Left renal pelvis (tissue), 4 donors: ENCODE measurements at places on chromosomes 4 and X. TPM values are rescaled to one million over a fixed set of nuclear protein-coding genes. Genes with fewer than 3 reads are reported as not detected.
A peak's percentile ranks its signal among the peaks of the same experiment; 100 is the strongest.

The UNC5C gene
- 38.4 TPM for polyA plus RNA-seq

- no peak for DNase-seq
These were observed 269.1 kb upstream of the ZFP42 start for GRCh38 chr4:187726485-187726884.

DNA sequence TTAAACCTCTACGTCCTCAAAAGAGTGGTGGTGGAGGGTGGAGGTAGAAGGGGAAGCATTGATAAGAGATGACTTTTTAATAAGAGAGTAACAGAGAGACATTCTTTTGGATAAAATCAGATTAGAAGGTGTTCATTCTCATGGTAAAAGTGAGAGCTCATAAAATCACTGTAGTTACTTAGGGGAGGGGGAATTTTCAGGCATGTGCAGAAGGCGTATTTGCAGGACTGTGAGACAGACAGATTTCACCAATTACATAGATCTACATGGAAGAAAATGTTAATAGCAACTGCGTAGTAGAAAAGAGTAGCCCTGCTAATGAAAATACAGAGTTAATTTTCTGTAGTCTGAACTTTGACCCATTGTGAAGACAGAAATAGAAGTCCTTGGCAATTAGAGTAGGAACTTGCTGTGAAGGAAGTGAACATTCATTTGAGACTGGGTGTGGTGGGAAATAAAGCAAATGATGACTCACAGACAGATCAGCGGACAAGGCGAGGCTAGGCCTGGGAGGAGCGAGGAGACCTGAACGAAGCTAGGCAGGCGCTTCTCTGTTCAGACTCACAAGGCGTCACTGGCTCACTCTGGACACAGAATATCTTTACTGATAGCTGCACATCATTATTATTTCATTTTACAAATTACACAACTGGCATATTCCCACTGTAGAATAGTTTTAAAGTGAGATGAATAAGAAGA, 57.2 kb upstream of the FAM9C start:
- no peak for DNase-seq

GRCh38 chr4:169659716-169660670, 39.6 kb downstream of the CLCN3 start:
- peak; percentile 83 for DNase-seq

DNA sequence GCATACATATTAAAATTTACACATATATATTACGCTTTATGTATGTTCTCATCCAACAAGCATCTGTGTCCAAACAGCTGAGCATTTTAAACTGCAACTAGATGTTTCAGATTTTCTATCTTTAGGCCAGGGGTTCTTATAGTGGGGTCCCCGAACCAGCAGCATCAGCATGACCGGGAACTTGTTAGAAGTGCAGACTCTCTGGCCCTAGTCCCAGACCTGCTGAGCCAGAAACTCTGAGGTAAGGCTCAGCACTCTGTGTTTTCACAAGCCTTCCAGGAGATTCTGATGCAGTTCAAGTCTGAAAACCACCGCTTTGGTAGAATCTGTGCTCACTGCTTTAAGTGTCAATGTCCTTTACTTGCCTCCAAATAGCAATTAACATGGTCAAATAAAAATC, 266.2 kb upstream of the CASK start:
- DNase-seq = no peak
